ENCODE measurements at places on chromosomes 12 and 14.

GRCh38 chr14:89927186-89927865 lies 27.2 kb downstream of the EFCAB11 start:
- no peak for DNase-seq

- DNase-seq, result no peak
These were observed 30.0 kb upstream of the DUSP6 start for GRCh38 chr12:89382328-89382727.

- DNase-seq, result peak; percentile 8
These were observed 603.2 kb downstream of the C12orf50 start for GRCh38 chr12:87425942-87426554.

- no peak for DNase-seq
These were observed 72.1 kb downstream of the POLR3B start for GRCh38 chr12:106429636-106430035.

DNA sequence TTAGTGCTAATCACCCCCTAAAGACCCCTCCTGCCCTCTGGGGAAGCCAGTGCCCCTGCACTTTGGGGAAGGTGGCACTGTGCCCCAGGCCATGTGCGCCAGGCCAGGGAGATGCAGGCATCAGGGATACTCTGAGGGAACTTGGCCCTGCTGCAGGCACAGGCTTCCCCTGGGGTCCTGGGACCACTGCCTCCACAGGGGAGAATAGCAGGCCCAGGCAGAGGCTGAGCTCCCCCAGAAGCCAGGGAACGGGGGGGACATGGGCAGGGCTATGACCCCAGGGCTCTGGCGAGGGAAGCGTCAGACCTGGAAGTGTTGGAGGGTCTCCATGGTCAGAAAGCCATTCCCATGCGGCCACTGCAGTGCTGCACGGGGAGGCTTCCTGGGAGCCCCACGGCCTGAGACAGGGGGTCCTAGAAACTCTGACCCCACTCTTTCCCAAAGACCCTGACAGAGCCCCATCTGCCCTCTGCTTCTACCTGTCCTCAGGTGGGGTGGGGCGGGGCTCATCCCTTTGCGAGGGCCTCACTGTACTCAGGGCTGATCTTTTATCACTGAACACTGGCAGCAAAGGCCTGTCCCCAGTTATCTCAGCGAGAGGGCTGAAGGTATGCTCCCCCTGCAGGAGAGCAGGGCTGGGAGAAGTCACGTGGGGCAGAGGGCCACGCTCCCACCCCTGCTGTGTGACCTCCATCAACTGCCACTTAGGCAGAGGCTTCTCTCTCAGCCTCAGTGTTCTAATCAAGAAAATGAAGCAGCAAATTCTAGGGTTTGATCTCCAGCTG lies 160.0 kb downstream of the CALM1 start:
- DNase-seq, result no peak

- no peak for DNase-seq
These were observed 27.2 kb upstream of the FBRSL1 start for GRCh38 chr12:132462788-132463187.

DNA sequence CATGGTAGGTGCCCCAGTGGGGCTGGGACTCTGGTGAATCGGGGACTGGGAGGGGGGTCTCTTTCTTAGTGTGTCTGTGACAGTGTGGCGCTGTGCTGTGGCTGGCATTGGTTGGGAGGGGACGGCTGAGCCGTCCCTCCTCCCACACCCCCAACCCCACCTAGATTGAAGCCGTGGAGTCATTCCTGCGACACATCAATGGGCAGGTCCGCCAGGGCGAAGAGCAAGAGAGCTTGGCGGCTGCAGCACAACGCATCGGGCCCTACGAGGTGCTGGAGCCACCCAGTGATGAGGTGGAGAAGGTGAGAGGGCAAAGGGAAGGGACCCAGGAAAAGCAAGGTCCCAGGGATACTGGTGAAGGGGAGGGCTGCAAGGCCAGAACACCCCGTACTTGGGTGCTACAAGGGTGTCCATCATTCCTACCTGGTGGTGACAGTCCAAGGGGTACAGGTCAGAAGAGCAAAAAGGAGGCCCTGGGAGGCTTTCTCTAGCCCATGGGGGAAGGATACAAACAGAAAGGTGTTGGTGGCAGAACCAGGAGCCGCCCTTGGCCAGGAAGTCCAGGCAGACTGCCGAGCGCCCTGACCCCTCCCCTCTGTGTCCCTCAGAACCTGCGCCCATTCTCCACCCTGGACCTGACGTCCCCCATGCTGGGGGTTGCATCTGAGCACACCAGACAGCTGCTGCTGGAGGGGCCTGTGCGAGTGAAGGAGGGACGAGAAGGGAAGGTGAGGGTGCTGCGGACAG lies 7.4 kb downstream of the PLEKHG6 start:
- DNase-seq, result no peak
